ENCODE measurements at places on chromosomes 2 and 18.

- no peak for DNase-seq
Measured at GRCh38 chr2:156021146-156022040, 311.1 kb downstream of the NR4A2 start.

DNA sequence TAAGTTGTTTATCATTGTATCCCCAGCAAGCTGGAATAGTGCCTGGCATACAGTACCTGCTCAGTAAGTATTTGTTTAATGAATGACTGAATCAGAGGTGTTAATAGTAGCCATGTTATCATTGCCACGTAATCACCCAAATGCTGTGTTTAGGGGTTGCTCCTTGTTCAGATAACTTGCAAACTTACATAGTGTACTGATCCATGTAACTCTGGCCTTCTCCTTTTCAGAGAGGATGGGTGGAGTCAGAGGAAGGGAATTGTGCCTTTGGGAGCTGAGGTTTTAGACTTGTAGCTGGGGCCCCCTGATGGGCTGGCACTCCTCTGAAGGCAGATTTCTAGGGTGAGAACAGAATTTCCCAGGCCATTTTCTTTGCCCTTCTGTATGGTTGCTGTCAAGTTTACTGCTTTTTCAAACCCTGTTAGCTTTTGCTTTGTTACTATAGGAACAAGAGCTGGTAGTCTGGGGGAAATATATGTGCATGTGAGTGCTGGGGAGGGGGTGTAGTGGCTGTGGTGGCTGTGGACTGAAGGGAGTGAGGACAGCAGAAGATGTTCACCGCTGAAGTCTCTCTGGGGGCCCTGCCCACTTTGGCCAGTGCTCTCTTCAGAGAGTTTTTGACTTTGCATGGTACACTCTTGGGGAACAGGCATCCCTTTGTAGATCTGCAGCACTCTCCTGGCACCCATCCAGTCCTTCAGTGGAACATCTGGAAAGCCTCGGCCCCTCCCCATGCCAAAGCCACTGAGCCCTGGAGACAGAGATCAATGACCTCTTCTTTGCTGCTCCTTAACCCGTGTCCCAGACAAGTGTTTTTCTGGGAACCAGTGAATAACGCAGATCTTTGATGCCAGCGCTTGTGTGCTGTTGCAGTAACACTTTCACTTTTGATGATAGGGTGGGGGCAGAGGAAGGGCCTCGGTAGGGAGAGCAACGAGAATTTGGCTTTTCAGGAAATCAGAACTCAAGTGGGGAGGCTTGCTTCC lies 209.0 kb downstream of the PRKCE start:
- no peak for DNase-seq

DNA sequence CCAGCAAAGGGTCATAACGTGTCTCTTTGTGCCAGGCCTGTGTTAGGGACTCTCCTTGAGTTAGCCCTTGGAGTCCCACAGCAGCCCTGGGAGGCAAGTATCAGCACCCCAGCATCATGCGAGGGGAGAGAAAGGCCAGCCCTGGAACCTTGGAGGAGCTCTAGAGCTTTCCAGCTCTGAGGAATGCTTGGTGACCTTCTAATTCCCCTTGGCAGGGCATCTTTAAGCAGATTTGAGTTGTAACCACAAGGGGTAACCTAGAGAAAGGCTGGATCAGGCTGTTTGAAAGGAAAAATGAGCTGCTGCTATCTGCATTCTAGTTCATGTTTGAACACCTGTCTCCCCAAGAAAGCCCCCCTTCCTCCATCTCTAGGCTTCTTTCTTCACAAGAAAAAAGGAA lies 23.8 kb upstream of the ODC1 start:
- DNase-seq: no peak

DNA sequence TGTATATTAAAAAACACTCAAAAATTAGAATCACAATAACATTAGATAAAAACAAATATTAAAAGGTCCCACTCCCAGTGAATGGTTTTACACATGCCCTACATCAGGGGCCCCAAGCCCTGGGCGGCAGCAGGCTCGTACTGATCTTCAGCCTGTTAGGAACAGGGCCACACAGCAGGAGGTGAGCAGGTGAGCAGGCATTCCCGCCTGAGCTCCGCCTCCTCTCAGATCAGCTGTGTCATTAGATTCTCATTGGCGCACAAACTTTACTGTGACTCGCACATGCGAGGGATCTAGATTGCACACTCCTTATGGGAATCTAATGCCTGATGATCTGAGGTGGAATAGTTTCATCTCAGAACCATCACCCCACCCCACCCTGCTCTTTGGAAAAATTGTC lies 74.2 kb downstream of the MBD2 start:
- no peak for DNase-seq

GRCh38 chr18:46574000-46574742 lies 82.8 kb downstream of the LOXHD1 start:
- no peak for DNase-seq

GRCh38 chr2:145906354-145906753 lies 1386.4 kb upstream of the ZEB2 start:
- no peak for DNase-seq

DNA sequence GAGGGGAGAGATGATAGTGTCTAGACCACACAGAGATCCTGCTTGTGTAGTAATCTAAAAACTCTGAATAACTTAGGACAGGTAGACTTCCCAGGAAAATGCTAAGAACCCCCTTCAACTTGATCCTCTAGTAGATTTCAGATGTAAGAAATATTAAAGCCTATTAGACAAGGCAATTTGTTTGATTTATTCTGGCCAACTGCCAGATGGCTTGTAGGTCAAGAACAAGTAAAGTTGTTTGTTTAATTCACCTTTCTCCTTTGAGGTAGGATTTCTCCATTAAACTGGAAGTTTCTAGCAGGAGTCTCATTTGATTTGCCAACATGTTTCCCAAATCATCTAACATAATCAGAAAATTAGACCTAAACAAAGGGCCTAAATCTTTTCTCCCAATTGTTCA lies 48.6 kb downstream of the SH3RF3 start:
- no peak for DNase-seq

- DNase-seq: no peak
Measured at GRCh38 chr2:164145093-164145987, 409.5 kb upstream of the FIGN start.

GRCh38 chr2:112065486-112065885 lies 10.4 kb downstream of the TMEM87B start:
- no peak for DNase-seq

DNA sequence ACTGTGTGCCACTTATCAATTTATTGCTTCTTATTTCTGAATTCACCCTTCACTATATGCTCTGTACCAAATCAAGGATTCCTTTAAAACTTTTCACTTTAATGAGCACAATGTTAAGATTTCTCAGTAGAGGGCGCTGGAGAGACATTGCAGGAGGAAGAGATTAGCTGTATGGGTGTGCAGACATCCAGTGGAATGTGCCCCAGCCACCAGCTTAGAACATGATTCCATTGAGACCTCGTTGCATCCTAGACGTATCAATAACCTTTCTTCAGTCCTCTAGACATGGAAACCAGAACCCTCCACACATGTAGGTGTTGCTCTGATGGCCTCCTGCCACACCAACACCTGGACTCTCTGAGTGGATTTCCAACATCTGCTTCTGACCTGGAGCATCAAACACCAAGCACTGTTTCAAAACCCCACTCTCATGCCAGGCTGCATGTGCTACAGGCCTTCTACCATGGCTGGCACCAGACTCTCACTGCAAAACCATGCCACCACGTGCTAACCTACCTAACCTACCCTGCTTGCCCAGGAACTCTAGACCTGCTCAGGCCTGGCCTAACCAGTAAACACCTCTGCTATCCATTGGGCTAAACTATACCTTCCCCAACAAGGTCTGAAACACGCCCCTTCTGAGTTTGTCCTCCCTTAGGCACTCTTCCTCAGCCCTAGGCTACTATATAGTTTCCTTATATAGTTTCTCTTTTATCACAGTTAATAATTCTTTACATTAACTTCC lies 633.2 kb upstream of the PKDCC start:
- DNase-seq: peak; percentile 54

GRCh38 chr2:275466-275865 lies 10.7 kb downstream of the ACP1 start:
- no peak for DNase-seq
